ENCODE measurements at places on chromosomes 7 and 10. TPM values are rescaled to one million over a fixed set of nuclear protein-coding genes. Genes with fewer than 3 reads are reported as not detected.

The NACAD gene
- 0.29 TPM for total RNA-seq

The HKDC1 gene
- 21.3 TPM for total RNA-seq

The AKR1E2 gene
- 6.3 TPM for total RNA-seq

The CD36 gene
- 0.06 TPM for total RNA-seq

The SSBP1 gene
- total RNA-seq, result 320 TPM

The CHN2 gene
- total RNA-seq, result not detected

The SDK1 gene
- 0.37 TPM for total RNA-seq

The MALRD1 gene
- total RNA-seq, result not detected

The C10orf53 gene
- not detected for total RNA-seq

The PDK4 gene
- 22.0 TPM for total RNA-seq

The SEMA4G gene
- 8.3 TPM for total RNA-seq

The C7orf33 gene
- not detected for total RNA-seq

The MICALL2 gene
- 31.5 TPM for total RNA-seq

The PRR15 gene
- total RNA-seq, result 2.3 TPM

The ZNF853 gene
- total RNA-seq, result 2.9 TPM

The VWA2 gene
- not detected for total RNA-seq

The C7orf57 gene
- 0.24 TPM for total RNA-seq

The NEUROD6 gene
- not detected for total RNA-seq

The RHOBTB1 gene
- total RNA-seq, result 6.9 TPM

The NAT16 gene
- total RNA-seq, result 0.06 TPM

The NPTX2 gene
- total RNA-seq, result 0.09 TPM

The ELOVL3 gene
- 0.19 TPM for total RNA-seq
